Right lobe of liver (tissue), 6 donors: ENCODE measurements at places on chromosomes 11 and 22. TPM values are rescaled to one million over a fixed set of nuclear protein-coding genes. Genes with fewer than 3 reads are reported as not detected.
A peak's percentile ranks its signal among the peaks of the same experiment; 100 is the strongest.

GRCh38 chr11:133693110-133693509, 152.2 kb downstream of the SPATA19 start:
- no peak for DNase-seq

- DNase-seq, result peak; percentile 91
Observed at GRCh38 chr22:20885557-20886323, 26.9 kb downstream of the SNAP29 start.

GRCh38 chr22:48449466-48450187, 1378.0 kb downstream of the BRD1 start:
- DNase-seq, result peak; percentile 25

- DNase-seq, result no peak
Observed at GRCh38 chr22:45757068-45757467, 85.4 kb downstream of the ATXN10 start.

The PRMT3 gene
- total RNA-seq, result 3.9 TPM

DNA sequence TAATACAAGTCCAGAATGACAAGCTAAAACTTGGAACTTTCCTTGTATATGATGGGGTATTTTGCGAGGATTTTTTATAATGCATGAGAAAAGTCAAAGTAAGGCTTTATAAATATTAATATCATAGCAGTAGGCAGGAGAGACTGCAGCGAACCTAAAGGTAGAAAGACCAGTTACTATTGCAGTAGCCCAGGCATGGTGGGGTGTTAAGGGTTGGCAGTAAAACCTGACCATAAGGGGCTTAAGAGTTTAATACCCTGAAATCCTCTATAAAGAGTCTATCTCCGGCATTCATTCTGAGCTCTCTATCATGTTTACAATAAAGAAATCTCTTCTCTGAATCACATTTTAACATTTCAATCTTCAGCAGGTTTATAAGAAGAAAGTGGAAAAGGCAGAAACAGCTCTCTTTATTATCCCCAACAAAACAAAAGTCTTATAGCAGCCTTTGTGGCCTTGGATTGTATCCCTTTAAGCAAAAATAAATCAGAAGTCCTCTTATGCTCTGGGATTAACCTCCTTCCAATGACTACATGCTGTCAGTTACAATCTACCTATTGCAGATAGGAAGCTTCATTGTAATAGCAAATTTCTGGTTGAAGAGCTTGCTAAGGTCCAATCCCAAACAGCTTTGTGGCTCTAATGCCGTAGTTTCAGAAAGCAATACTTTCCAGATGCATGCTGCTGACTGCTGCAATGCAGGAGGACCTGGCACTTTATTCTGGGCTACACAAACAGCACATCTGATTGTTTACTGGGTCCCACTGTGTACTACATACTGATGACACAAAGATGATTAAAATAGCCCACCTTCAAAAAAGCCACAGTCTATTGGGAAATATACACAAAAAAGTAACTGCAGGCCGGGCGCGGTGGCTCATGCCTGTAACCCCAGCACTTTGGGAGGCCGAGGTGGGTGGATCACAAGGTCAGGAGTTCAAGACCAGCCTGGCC, 45.8 kb downstream of the SIK3 start:
- no peak for DNase-seq

GRCh38 chr11:15590132-15590531, 475.4 kb downstream of the INSC start:
- no peak for DNase-seq

The C11orf91 gene
- total RNA-seq, result not detected

GRCh38 chr22:29044657-29045176, 16.9 kb downstream of the C22orf31 start:
- no peak for DNase-seq

- no peak for DNase-seq
Observed at GRCh38 chr22:30205281-30206115, 41.1 kb downstream of the LIF start.

- peak; percentile 62 for DNase-seq
Observed at GRCh38 chr22:38504731-38505540, 1.2 kb downstream of the DDX17 start.

DNA sequence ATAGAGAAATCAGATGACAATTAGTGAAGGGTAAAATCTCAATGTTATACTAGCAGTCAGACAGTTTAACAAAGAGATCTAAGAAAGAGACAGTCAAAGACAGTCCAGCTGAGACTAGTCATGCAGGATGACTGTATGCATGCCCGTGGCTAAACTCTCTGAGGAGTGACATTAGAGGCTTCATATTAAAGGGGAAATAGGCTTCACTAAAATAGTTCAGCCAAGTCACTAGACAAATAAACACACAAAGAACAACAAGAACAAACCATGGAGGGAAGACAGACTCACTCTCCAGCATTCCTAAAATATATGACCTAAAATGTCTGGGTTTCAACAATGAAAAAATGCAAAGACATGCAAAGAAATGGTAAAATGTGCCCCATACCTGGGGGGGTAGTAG, 18.6 kb upstream of the APLNR start:
- no peak for DNase-seq

The PNPLA3 gene
- 62.3 TPM for total RNA-seq

The TBX1 gene
- total RNA-seq, result 0.27 TPM

- DNase-seq, result no peak
Observed at GRCh38 chr22:29083933-29084591, 11.2 kb downstream of the KREMEN1 start.

GRCh38 chr22:17171153-17172028, 12.3 kb upstream of the HDHD5 start:
- DNase-seq, result peak; percentile 96

The TTLL12 gene
- total RNA-seq, result 43.5 TPM

The ZP1 gene
- not detected for total RNA-seq

DNA sequence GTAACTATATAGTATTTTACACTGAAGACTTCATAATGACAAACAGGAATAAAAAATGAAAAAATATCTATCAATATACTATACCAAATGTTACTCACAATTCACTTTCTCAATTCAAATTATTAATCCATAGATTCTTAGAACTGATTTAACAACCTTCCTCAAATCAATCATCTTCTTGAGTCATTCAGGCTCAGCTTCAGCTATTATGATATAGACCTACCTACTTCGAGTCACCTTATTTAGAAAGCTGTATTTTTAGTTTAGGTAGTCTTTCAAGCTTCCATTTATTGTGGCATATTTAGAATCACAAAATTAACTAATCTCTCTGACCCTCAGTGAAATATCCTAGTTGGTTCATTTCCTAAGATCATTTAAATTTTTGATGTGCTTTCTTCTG, 8.2 kb downstream of the CREBZF start:
- DNase-seq, result no peak

The DHCR7 gene
- 42.0 TPM for total RNA-seq

The GGTLC3 gene
- total RNA-seq, result not detected

GRCh38 chr11:33089776-33090175, 50.4 kb downstream of the TCP11L1 start:
- no peak for DNase-seq

DNA sequence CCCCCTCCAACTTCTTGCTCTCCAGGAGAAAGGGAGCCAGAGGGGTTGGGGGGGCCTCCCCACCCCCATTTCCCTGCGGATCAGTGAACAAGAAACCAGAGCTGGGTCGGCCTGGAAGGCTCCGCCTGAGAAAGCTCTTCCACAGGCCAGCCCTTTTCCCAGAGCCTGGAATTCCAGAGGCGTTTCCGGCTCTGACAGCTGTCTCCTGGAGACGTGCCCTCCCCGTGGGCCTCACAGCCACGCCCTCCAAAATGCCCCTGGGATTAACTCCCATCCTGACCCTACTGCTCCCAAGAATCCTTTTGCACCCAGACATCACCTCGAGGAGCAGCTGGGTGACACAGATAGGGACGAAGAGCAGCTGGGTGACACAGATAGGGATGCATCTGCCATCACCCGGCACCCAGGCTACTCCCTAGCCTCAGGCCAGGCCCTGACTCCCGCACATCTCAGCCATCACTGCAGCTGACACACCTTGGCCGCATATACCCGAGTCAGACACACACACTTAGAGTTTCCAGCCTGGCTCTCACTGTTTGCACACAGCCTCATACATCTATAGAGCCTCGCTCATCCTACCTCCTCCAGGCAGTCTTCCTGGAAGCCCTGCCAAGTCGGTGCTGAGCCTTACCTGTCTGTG, 7.6 kb upstream of the CDC42EP1 start:
- no peak for DNase-seq

GRCh38 chr11:119573858-119574257, 150.9 kb upstream of the THY1 start:
- no peak for DNase-seq

DNA sequence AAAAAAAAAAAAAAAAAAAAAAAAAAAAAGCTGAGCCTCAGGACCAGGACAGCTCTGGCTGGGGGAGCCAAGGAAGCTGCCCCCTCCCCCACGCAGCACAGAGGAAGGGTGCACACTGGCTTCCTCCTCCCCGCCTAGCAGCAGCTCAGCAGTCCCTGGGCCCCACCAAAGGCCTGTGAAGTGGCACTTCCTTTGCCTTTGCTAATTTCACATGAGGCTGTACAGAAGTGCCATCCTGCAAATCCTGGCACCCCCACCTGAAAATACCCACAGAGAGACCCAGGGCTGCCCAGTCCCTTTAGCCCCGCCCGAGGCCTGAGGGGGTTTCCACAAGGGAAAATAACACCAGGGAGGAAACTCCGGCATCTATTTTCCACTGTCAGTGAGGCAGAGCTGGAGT, 3.9 kb downstream of the RHOG start:
- peak; percentile 63 for DNase-seq

DNA sequence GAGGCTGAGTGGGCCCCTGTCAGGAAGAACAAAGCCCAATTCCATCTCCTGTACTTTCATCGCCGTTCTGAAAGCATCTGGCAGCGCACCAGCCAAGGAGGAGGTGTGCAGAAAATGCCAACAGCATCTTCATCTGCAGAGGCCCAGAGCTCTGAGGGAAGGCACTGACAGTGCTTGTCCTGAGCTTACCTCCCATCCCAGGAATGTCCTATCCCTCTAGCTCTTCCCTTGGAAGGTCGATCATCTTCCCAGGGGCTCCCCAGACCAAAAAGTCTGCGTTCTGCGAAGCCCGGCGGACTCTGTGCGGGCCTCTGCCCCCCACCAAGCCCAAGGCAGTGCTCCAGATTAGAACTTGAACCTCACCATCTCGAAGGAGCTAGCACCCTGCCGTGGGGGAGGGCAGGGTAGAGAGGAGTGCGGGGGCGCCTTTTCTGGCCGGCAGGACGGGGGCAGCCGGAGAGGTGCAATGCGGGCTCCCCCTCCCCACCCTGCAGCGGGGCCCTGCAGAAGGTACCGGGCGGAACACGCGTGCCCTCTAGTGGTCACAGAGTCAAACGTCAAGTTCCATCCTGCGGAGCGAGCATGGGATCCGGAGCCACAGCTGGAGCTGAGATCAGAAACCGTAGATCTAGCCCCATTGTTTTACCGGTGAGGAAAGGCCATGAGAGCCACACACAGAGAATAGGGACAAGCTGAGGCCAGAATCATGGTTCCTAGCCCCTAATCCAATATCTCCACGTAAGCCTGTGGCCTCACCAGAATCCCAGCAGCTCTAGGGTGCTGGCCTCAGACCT, 5.0 kb downstream of the SCN2B start:
- peak; percentile 74 for DNase-seq

GRCh38 chr11:4054643-4055042, 40.0 kb upstream of the RRM1 start:
- no peak for DNase-seq

The GP1BB gene
- 0.25 TPM for total RNA-seq

DNA sequence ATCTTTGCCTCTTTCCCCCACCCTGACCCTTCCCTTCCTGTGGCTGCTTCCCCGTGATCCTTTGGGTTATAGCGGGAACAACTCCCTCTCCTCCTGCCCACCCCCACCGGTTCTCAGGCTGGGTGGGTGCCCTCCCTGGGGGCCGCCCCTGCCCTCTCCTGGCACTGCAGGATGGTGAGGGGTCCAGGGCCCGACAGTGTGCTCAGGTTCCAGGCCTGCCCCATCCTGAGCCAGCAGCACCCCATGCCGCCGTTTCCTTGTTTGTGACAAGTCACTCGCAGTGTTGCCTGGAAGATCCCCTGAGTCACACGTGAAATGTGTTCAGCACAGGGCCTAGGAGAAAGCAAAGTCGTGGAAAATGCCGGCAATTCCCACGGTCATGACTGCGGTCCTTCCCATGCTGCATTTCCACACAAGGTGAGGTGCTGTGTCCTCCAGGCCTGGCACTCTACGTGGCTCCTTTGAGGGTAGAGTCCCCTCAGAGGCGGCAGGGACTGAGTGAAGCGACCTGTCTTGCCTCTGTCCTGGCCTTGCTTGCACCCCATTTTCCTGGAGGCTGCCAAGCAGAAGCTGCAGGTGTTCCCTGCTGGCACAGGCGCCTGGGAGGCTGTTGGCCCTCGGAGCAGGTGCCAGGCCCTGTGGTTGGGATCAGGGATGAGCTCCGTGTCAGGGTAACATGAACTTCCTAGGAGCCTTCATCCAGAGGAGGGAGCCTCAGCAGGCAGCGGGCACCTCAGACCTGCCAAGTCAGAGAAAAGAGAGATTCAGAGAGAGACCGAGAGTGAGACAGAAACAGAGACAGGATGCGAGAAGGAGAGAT, 80.5 kb upstream of the LINC01488 start:
- peak; percentile 36 for DNase-seq

The MPPED2 gene
- total RNA-seq, result 1.0 TPM

- peak; percentile 66 for DNase-seq
Observed at GRCh38 chr11:49208006-49208721, at the start of gene FOLH1. Gene FOLH1 (minus strand): TSS chr11:49208602. CDS start chr11:49208409, 193 bp downstream.

The CDHR5 gene
- total RNA-seq, result 59.4 TPM

GRCh38 chr11:31645747-31646146, 136.2 kb downstream of the ELP4 start:
- no peak for DNase-seq

DNA sequence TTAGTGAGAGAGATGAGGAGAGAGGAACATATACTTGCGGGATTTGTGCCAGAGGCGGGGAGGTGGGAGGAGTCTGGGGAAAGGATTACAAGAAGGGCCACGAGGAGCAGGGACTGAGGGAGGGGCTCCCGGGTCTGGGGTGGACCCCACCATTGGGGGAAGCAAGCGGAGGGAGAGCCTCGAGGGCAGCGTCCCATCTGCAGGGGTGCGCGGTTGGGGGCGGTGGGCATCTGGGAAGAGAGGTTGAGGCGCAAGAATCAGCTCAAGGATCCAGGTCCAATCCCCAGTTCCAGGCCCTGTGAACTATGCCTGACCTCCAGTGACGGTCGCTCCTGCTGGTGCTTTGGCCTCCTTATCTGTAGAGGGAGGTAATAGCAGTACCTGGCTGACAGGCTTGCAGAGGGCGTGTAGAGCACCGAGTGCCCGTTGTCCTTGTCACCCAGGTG, 38.0 kb downstream of the ADAMTS15 start:
- DNase-seq, result no peak

- no peak for DNase-seq
Observed at GRCh38 chr11:85685125-85685819, 723 bp downstream of the CCDC89 start.
